ENCODE measurements at places on chromosomes 2 and 18. TPM values are rescaled to one million over a fixed set of nuclear protein-coding genes. Genes with fewer than 3 reads are reported as not detected.

The DCDC2C gene
- not detected for total RNA-seq

The ASB18 gene
- total RNA-seq = not detected

GRCh38 chr2:3192920-3193319 lies 184.7 kb downstream of the EIPR1 start:
- peaks cover 6% of the 10 kb centered on the region for H3K4me1 ChIP-seq
- peaks cover 8% of the 10 kb centered on the region for H3K36me3 ChIP-seq
- H3K27me3 ChIP-seq = no peaks in the 10 kb centered on the region
- no peak for DNase-seq

- H3K4me3 ChIP-seq = no peak overlapping the region
- no peaks in the 10 kb centered on the region for H3K27me3 ChIP-seq
- no peaks in the 10 kb centered on the region for H3K36me3 ChIP-seq
- H3K4me1 ChIP-seq = peaks cover 5% of the 10 kb centered on the region
These were observed 1.1 kb upstream of the DUSP2 start for GRCh38 chr2:96146153-96146880.

DNA sequence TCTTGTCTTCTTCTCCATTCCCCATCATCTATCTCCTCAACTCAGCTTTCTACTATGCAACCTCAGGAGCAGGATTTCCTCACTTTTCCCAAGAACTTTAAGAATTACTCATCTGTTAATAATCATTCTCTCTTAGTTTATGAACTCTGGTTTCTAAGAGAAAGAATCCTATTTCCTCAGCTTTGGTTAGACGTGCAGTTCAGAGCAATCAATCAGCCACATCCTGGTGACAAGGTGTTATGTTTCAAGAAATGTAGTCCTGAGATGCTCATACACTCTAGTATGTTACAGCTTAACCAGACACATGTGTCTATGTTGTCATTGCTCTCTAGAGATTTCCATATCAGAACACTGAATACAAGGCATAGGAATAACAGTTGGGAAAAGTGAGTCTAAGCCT lies 277.9 kb downstream of the MBD2 start:
- H3K27ac ChIP-seq = no peak overlapping the region
- H3K4me1 ChIP-seq = no peaks in the 10 kb centered on the region
- no peak overlapping the region for H3K4me3 ChIP-seq
- DNase-seq = no peak
- no peaks in the 10 kb centered on the region for H3K27me3 ChIP-seq
- H3K36me3 ChIP-seq = no peaks in the 10 kb centered on the region
